ENCODE measurements at places on chromosomes 2 and 18. TPM values are rescaled to one million over a fixed set of nuclear protein-coding genes. Genes with fewer than 3 reads are reported as not detected.

The TET3 gene
- total RNA-seq: 5.1 TPM

The ZAP70 gene
- 0.66 TPM for total RNA-seq

The ERLEC1 gene
- total RNA-seq: 109 TPM

The KCNF1 gene
- not detected for total RNA-seq

The PROKR1 gene
- not detected for total RNA-seq

The TRAPPC12 gene
- total RNA-seq: 87.4 TPM

The SERPINB10 gene
- not detected for total RNA-seq

The STARD6 gene
- total RNA-seq: not detected

The GRP gene
- total RNA-seq: not detected

The EVX2 gene
- total RNA-seq: not detected

The TUBA3E gene
- 0.52 TPM for total RNA-seq

The FSHR gene
- 2.4 TPM for total RNA-seq

The ARID5A gene
- total RNA-seq: 11.7 TPM

The CCDC88A gene
- 33.9 TPM for total RNA-seq

The ATAD2B gene
- total RNA-seq: 25.4 TPM

The TPO gene
- not detected for total RNA-seq

The DNAJC10 gene
- total RNA-seq: 93.4 TPM

The FIGLA gene
- total RNA-seq: not detected

The SCN7A gene
- total RNA-seq: 133 TPM

The IL1B gene
- total RNA-seq: 2.7 TPM

The FBXO15 gene
- total RNA-seq: 1.3 TPM

The SLC11A1 gene
- total RNA-seq: 28.9 TPM

The DYNAP gene
- not detected for total RNA-seq

The ACSL3 gene
- 50.0 TPM for total RNA-seq
